ENCODE measurements at places on chromosomes 7 and 10.

- DNase-seq, result no peak
These were observed 7.1 kb upstream of the UNCX start for GRCh38 chr7:1225441-1226185.

- DNase-seq, result no peak
These were observed 147.8 kb downstream of the ARHGAP22 start for GRCh38 chr10:48456808-48457761.

GRCh38 chr7:150978126-150978789, at the start of gene KCNH2:
Gene KCNH2, minus strand, starts transcription at chr7:150978321. Its CDS starts 408 bp downstream, at chr7:150977913.
- DNase-seq, result no peak

GRCh38 chr7:32513210-32513609, 17.9 kb downstream of the AVL9 start:
- no peak for DNase-seq

DNA sequence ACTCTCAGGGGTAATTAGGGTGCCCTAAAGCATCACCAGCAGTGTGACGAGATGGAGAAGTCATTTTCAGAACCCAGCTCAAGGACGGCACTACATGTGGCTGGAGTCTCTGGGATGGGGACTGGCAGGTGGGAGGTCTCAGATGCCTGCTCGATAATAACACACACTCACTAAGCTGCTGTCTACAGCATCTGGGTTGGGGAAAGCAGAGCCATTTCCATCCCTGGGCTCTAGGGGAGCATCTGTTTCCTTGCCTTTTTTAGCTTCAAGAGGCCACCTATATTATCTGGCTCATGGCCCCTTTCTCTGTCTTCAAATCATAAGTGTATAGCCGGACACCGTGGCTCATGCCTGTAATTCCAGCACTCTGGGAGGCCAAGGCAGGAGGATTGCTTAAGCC, 79.6 kb downstream of the SH3PXD2A start:
- no peak for DNase-seq

DNA sequence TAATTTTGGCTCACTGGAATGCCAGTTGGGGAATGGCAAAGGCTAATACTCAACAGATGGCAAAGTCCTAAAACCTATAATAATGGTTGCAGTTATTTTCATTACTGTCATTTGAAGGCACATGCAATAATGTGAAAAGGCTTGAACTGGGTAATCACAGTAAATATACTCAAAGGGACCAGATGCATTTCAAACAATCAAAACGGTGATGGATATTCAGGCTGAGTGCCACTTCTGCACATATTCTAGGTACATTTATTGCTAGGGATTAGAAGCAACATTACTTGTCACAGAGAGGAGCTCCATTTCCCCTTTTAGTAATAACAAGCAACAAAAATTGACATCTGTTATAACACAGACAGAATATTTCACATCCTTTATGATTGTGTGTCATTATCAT, 171.8 kb downstream of the NXPH1 start:
- no peak for DNase-seq

- DNase-seq, result no peak
These were observed 200.2 kb downstream of the WDR37 start for GRCh38 chr10:1256432-1256725.

DNA sequence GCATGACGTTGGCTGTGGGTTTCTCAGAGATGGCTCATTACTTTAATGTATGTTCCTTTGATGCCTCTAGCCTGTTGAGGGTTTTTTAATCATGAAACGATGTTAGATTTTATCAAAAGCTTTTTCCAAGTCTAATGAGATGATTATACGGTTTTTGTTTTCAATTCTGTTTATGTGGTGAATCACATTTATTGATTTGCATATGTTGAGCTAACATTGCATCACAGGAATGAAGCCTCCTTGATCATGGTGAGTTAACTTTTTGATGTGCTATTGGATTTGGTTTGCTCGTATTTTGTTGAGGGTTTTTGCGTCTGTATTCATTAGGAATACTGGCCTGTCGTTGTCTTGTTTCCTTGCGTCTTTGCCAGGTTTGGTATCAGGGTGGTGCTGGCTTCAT, 52.3 kb upstream of the PTPN12 start:
- DNase-seq, result no peak

- DNase-seq, result no peak
These were observed 144.0 kb downstream of the ATE1 start for GRCh38 chr10:121783782-121784372.

DNA sequence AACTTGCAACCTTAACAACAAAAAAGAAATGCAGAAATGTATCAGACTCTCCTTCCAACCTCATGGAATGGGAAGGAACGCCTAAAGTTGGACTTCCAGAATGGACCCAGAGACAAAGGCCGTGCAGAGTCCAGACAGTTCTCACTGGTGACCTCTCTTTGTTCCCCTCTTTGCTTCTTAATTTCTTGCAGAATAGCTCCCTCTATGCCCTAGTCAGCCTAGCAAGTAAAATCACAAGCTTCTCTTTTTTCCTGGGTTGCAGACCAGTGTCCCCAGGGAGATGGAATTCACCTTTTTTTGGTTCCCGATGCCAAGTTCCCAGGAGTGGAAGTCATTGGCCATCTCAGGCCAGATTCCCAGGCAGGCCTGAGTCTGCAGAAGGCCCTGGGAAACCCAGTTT, 278.0 kb downstream of the CCSER2 start:
- no peak for DNase-seq

GRCh38 chr7:143325240-143325639, 9.3 kb downstream of the CLCN1 start:
- DNase-seq, result no peak

GRCh38 chr7:40583667-40584444, 449.1 kb downstream of the SUGCT start:
- no peak for DNase-seq

- no peak for DNase-seq
These were observed 536.5 kb downstream of the PTPRN2 start for GRCh38 chr7:158050978-158051651.

DNA sequence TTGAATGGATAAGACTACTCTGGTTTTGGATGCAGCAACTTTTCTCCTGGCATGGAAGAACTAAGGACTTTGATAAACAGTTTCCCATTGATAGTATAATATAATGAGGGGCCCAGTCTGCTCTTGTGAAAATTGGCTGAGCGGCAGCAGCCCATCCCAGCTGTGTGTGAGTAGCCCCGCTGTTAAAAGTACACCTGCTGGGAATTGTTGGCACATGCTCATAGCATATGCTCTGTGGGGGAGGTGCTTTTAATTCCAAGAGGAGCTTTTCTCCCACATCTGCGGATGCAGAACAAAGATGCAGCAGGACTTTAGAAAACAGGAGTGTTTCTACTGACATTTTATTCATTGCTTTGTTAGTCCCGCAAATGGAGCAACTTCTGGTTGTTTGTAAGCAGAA, 19.0 kb downstream of the SRI start:
- no peak for DNase-seq

GRCh38 chr10:78335691-78336401, 302.2 kb downstream of the RPS24 start:
- DNase-seq, result no peak

GRCh38 chr7:55280031-55280454, 85.1 kb upstream of the LANCL2 start:
- DNase-seq, result peak; percentile 48

GRCh38 chr10:74816824-74817498, 9.4 kb upstream of the KAT6B start:
- no peak for DNase-seq

DNA sequence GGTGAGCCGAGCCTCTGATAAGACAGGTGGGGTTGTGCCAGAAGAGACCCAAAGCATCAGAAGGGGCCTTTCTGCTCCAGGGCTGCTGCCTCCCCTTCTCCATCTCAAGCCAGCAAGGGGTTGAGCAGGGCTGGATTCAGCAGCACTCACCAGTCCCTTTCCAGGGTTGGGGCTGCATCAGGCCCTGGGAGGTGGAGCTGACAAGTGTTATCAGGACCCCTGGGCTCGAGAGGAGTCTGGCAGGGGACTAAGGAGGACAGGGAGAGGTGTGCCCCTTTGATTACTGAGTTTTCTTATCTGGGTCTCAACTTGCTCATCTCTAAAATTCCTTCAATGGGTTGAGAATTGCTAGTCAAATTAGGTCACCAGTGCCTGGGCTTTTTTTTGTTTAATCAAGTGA, 17.8 kb downstream of the ARHGAP22 start:
- DNase-seq, result no peak

GRCh38 chr7:69889976-69890351, 291.7 kb downstream of the AUTS2 start:
- no peak for DNase-seq

- no peak for DNase-seq
These were observed 43.8 kb downstream of the ETV1 start for GRCh38 chr7:13945670-13946069.

DNA sequence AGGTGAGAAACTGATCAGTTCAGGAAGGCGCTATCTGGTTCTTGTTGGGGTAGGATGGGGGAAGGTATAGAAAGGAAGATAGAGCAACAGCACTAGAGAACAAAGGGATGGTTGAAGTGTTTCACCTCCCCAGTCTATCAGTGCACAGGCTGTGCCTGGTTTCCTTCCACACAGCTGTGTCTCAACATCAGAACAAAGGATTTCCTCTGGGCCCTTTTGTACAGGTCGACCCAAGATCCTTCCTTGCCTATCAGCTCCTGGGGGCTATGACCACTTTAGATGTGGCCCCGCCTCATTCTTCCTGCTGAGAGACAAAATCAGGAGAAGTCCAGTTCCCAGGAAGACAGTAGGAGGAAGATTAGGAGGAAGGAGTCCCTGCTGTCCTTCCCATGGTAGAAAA, 65.6 kb downstream of the NAMPT start:
- no peak for DNase-seq

GRCh38 chr10:111367531-111367930, 290.7 kb downstream of the ADRA2A start:
- DNase-seq, result no peak

DNA sequence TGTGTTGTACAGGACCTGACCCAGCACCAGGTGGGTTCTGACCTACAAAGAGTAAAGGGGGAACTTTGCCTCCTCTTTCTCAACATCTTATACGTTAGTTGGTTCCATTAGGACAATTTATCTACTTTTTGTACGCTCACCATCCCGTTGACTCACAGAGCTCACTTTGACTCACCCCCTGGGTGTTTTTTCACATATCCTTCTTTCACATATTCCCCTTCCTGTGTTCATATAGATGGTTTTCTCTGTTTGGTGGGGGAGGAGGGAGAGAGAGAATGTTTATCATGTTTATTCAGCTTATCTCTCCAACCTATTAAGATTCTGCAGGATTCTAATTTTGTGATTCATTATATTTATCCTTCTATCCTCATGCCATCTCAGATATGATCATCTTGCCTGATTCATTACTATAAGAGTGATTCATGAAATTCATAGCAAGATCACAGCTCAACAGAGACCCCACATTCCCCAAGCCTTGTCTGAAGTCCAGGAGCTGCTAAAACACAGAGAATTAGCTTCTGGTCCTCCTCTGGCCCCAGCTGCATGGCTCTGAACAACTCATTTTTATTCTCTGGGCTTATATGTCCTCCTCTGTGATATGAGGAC, 37.2 kb downstream of the PRSS2 start:
- DNase-seq, result no peak

DNA sequence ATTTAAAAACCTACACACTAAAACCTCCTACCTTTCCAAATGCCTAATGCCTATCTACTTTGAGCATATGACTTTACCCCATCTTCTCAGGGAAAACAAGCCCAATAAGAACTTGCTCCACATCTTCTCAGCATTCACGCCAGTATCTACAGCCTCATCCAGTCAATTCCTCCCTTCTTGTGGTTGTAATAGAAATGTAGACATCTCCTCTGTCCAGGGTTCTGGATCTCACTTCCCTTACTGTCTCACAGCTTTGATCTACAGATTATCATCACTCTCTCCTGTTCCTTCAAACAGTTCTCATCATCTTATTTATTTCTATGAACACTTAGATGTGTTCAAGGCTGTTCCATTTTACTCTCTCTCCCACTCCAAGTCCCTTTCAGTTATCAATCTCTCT, 70.4 kb upstream of the NOBOX start:
- DNase-seq, result no peak

DNA sequence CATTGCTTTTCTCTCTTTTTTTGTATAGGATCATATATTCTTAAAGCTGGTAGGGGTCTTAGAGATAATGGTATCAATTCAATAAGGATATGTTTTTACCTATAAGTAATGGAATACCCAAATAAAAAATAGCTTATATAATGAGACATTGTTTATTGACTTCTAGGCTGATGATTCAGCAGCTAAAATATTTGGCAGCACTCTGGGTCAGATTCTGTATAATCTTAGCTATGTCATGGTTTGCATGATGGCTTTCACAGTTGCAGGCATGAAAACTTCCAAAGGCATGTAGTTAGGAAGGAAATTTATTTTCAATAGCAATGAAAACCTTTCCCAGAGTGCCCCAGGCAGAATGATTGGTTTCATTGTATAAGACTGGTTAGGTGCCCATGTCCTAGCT, 32.1 kb upstream of the A1CF start:
- DNase-seq, result peak; percentile 31

- DNase-seq, result no peak
These were observed 34.1 kb upstream of the OCM2 start for GRCh38 chr7:98024075-98024474.

GRCh38 chr7:142771353-142771723, 568 bp downstream of the PRSS2 start:
- no peak for DNase-seq

DNA sequence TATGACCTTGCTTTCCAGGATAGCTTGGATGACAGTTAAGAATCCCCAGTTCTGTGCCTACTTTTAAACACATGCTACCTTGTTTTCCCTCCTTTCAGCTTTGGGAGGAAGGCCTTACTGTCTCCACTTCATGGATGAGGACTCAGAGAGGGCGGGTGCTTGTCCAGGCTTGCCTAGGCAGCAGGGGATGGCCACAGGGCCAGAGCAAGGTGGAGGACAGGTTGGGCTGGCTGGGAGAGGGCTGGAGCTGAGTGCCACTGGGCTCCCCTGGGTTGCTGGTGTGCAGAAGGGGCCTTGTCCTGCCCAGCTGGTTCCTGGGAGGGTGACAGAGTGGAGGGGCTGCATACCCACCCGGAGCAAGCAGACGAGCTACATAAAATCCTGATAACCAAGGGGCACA, 117.8 kb downstream of the GRK5 start:
- DNase-seq, result no peak

DNA sequence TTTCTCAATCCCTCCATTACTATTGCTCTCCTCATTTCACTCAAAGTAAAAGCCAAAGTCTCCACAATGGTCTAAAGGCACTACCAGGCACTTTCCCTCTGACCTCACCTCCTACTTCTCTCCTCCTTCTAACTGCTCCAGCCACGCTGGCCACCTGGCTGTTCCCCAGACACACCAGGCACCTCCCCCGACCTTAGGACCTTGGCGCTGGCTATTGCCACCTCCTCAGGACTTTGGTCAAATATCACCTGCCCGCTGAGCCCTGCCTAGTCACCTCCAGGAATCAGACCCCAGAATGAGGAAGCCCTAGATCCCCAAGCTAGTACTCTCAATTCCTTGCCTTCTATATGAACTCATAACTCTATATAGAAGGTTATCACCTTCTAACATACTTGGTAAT, 66.2 kb upstream of the STEAP1B start:
- no peak for DNase-seq

- DNase-seq, result no peak
These were observed 135.7 kb downstream of the GRK5 start for GRCh38 chr10:119343011-119343601.

DNA sequence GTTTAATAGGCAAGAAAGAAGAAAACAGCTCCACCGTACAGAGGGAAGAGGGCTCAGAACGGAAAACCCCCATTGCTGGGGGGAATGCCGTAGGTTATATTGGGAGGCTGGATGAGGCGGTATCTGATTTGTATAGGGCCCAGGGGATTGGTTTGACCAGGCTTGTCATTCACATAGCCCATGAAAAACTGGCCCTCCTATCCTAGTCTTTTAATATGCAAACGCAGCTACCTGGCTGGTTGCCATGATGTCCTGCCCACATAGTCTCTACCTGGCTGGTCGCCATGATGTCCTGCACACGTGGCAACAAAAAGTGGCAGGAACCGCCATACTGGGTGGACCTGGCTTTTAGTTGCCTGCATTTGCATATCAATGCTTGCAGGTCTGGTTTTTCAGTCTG, 84.7 kb downstream of the AUTS2 start:
- no peak for DNase-seq

Measured in amniotic stem cell (primary cell).